Kidney epithelial cell (primary cell): ENCODE measurements at places on chromosomes 5 and 9. TPM values are rescaled to one million over a fixed set of nuclear protein-coding genes. Genes with fewer than 3 reads are reported as not detected.

INSL4 gene
- not detected in 2 replicates for total RNA-seq

OLFML2A gene
- 7.0 and 16.4 TPM in 2 replicates for total RNA-seq

VDAC1 gene
- 230 and 238 TPM in 2 replicates for total RNA-seq

ADAMTSL1 gene
- total RNA-seq, result 0.08 and 0.62 TPM in 2 replicates

LECT2 gene
- not detected in 2 replicates for total RNA-seq

LCP2 gene
- total RNA-seq, result 0.07 and 0.13 TPM in 2 replicates

PHF24 gene
- total RNA-seq, result 0.07 and 0.58 TPM in 2 replicates

HAPLN1 gene
- not detected in 2 replicates for total RNA-seq

PKN3 gene
- total RNA-seq, result 4.6 and 9.5 TPM in 2 replicates
